ENCODE measurements at places on chromosomes 2 and 18.

- no peak for DNase-seq
Observed at GRCh38 chr2:101638181-101638711, 59.3 kb upstream of the MAP4K4 start.

- no peak for DNase-seq
Observed at GRCh38 chr18:63779386-63779785, 4.2 kb downstream of the SERPINB7 start.

DNA sequence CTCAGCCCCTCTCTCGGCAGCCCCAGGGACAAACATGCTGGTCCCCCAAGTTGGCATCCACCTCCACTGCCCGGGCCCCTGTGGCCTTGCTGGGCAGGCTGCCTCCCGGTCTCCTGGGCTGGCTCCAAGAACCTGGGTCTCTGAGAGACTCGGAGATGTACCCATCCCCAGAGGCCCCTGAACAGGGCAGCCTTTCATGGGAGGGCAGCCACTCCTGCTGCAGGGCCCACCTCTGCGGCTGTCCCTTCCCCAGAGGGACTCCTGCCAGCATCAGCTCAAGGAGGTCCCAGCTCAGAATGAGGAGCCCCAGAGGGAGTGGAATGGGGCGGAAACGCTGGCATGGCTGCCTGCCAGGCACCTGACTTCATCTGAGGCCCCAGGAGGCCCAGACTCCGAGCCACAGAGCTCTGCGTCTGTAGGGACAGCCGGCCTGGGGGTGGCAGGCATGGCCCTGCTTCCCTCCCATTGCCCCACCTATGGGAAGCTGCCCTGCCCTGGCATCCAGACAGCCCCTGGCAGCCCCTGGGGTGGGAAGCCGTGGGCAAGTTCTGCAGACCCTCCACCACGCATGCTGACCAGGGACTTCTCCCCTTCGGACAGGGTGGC is 857 bp upstream of the CROCC2 start:
- DNase-seq, result no peak

DNA sequence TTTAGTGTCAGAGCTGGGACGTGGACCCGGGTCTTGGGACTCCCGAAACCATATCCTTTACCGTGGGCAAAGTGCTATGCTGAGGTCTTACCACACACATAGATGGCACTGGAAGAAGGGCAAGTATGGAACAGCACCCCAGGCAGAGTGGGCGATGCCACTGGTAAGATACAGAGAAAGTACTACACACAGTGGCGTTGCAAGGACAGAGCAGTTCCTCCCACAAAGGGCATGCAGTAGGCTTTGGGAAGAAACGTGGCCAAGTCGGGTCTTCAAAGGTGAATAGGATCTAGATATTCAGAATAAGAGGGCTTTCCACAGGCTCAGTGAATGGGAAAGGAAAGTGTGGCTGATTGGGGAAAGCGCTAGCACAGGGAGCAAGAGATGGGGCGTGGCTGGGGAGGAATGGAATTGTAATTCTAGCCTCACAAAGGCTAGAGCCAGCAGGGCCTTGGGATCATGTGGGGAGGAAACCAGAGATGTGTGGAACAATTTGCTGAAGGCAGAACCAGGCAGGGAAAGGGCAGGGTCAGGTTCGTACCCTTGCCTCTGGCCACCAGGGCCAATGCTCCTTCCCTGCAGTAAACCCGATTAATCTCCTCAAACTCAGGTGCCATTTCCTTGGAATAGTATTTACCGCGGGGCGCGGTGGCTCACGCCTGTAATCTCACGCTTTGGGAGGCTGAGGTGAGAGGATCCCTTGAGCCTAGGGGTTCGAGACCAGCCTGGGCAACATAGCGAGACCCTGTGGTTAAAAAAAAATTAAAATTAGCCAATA is 36.0 kb downstream of the PCBP1 start:
- DNase-seq, result no peak

DNA sequence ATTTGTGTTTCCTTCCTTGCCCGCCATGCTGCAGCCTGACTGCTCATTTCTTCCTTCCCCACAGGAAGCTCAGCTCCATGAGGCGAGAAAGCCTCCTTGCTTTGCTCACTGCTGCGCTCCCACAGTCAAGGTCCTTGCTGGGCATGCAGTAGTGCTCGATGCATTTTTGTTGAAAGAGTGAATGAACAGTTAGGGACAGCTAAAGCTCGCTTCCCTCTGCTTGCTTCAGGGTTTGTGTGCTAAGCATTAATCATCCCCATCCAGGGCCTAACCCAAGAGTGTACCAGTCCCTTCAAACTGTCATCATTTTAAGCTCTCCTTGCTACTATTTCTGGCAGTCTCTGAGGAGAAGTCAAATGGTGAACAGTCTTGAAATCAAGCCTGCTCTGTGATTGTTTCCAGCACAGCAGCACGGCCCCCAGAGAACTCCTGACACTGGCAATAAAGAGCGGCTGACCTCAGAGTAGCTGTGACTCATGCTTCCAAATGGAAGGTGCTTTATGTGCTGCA is 171.7 kb upstream of the SOX11 start:
- no peak for DNase-seq

DNA sequence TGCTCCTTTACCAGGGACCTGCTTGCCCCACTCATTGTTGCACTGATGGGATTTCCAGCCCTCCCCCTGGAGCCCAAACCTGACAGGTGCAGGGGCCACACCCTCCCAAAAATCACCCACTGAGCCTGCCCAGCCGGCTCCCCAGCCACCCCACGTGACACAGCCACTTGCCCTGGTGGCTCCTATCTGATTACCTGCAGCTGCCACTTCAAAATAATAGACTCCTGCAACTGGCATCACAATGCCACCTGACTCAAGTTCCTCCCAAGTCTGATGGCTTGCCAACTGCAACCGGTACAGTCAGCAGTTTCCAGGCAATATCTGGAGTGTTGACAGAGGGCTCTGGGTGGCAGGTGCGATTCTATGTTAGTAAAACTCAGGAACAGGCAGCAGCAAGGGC is 66.2 kb downstream of the CRACDL start:
- DNase-seq, result no peak

DNA sequence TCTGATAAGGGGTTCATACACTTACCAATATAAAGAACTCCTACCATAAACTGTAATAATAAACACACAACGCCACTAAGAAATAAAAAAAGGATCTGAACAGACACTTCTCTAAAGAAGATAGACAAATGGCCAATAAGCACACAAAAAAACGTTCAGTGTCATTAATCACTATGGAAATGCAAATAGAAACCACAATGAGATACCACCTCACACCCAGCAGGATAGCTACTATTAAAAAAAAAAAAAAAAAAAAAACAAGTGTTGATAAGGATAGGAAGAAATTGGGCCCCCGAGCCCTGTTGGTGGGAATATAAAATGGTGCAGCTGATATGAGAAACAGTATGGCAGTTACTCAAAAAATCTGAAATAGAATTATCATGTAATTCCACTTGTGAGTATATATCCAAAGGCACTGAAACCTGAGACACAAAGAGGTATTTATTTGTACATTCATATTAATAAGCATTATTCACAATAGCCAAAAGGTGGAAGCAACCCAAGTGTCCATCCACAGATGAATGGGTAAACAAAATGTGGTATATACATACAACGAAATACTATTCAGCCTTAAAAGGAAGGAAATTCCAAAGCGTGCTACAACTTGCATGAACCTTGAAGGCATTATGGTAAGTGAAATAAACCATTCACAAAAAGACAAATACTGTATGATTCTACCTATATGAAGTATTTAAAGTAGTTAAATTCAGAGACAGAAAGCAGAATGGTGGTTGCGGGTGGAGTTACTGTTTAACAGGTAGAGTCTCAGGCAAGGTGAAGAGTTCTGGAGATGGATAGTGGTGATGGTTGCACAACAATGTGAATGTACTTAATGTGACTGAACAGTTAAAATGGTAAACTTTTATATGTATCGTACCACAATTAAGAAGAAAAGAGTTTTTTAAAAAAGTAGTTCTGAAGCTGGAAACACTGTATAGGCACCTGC is 17.9 kb downstream of the REV1 start:
- DNase-seq, result no peak

GRCh38 chr2:49416252-49416651 is 261.9 kb upstream of the FSHR start:
- DNase-seq, result no peak

DNA sequence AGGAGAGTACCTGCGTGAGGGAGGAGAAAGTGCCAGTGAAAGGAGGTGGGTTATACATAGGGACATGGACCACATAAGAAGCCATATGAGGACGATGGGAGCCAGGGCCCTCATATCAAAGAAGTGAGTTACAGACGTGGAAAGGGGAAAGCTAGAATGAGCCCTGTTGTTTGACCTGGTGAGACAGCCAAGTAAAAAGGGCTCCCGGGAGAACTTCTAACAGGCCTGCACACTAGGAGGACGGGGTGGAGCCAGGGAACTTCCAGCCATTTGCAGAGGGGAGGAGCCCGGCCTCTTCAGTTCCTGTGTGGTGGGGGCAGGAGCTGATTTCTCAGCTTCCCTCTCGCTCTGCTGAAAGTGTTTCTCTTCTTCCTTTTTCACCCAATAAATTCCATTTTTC is 84.1 kb upstream of the SLC66A3 start:
- DNase-seq, result no peak

DNA sequence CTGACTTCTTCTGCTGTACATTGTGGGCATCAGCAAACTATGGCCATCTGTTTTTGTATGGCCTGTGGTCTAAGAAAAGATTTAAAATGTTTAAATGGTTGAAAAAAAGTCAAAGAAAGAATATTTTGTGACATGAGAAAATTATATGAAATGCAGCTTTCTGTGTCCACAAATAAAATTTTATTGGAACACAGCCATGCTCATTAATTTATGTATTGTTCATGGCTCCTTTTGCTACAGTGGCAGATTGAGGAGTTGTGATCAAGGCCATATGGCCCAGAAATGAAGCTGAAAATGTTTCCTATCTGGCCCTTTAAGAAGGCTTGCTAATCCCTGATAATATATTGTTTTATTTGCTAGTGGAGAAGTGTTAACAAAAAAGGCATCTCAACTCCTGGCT is 162.0 kb downstream of the SLC4A3 start:
- DNase-seq, result no peak

GRCh38 chr2:170156592-170156991 is 21.4 kb upstream of the MYO3B start:
- no peak for DNase-seq

- DNase-seq, result no peak
Observed at GRCh38 chr2:218691234-218691633, 19.3 kb downstream of the STK36 start.

- DNase-seq, result no peak
Observed at GRCh38 chr2:216992056-216992675, 132.3 kb upstream of the TNP1 start.

DNA sequence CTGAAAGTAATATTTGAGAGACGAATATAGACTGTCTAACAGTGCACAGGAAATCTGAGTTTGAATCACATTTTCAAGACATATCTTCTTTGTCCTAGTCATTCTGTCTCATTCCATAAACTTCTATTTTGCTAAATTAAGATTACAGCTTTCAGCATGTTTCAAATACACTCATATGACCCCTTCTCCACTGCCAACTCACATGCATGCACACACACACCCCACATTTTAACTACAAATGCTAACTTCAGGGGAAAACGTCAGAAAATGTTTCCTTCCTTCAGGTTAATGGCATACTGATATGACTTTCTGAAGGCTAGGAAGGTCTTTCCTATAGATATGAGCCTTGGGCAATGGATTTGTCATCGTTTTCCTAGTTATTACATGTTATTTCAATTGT is 373.7 kb downstream of the RBM43 start:
- no peak for DNase-seq

GRCh38 chr2:234880551-234881211 is 71.1 kb upstream of the SH3BP4 start:
- DNase-seq, result no peak

GRCh38 chr2:160087854-160088745 is 25.7 kb upstream of the PLA2R1 start:
- DNase-seq, result no peak

DNA sequence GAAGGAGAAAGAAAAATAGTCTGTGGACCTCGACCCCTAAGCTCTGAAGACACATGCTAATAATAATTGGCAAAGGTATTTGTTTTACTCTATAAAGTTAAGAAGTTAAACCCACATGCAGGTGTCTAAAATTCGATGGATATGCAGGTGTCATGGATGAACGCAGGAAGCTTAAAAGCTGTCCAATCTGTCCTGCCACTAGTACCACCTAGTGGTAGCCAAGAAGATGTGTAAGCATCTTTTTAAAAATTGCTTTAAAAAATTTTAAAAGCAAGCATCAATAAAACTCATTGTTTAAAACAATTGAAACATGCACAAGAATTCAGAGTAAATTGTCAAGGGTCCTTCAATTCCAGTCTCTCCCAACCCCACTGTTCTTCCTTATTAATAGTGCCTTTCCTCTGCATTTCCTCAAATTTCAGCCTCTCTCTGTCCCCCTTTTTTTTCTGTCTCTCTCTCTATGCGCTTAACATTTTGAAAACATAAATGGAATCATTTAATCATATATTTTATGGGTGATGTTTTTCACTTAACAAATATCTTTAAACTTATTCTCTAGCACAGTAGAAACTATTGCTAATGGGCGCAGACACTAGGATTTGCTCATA is 30.6 kb upstream of the PPP3R1 start:
- no peak for DNase-seq

GRCh38 chr2:118939994-118940393 is 2.0 kb upstream of the MARCO start:
- no peak for DNase-seq

GRCh38 chr2:124501575-124502152 is 476.6 kb downstream of the CNTNAP5 start:
- no peak for DNase-seq

DNA sequence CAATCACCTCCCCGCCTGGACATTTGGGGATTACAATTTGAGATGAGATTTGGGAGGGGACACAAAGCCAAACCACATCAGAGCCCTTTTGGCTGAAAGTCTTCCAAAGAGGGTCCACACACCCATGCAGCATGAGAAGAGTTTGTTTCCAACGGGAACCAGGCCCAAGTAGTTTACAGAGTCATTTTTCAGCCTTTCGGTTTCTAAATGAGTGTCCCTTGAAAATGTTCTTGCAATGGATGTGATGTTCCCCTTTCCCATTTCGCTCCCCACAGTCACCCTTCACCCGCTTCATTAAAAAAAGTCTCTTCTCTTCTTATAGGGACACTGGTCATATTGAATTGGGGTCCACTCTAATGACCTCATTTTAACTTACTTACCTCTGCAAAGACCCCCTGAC is 157.4 kb downstream of the ARL4C start:
- no peak for DNase-seq

GRCh38 chr2:39488450-39488849 is 51.4 kb upstream of the MAP4K3 start:
- no peak for DNase-seq

- DNase-seq, result no peak
Observed at GRCh38 chr2:39989888-39990287, 210.8 kb upstream of the THUMPD2 start.

GRCh38 chr18:46402396-46402795 is 254.6 kb downstream of the LOXHD1 start:
- no peak for DNase-seq

GRCh38 chr18:12271376-12272235 is 17.4 kb downstream of the CIDEA start:
- DNase-seq, result no peak

DNA sequence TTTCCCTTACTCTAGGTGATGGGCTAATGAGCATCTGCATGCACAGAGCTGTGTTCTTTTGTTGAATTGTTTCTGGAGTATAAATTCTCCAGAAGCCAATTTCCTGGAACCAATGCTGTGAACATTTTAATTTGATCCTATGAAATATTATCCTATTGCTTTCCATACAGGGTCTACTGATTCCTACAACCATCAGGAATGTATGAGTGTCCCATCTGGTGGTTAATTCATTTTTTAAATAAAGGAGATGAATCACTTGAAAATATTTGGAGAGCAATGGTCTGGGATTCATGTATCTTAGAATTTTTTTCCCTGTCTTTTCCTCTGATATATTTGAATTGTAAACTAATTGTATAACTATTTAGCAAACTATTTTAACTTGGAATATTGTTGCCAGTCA is 14.0 kb downstream of the KIF5C start:
- no peak for DNase-seq

Data from activated T-helper 1 cell treated with anti-CD3 and anti-CD28 coated beads, Interleukin-2, amount 50 U/mL, for 16 hours (primary cell).